ENCODE measurements at places on chromosomes 11 and 22.

GRCh38 chr11:64996710-64997380 is at the start of gene BATF2:
BATF2 (minus strand) TSS chr11:64996971; CDS start chr11:64996914, 57 bp downstream.
- DNase-seq, result peak; percentile 39

- no peak for DNase-seq
Measured at GRCh38 chr11:12122083-12122482, 11.7 kb downstream of the MICAL2 start.

DNA sequence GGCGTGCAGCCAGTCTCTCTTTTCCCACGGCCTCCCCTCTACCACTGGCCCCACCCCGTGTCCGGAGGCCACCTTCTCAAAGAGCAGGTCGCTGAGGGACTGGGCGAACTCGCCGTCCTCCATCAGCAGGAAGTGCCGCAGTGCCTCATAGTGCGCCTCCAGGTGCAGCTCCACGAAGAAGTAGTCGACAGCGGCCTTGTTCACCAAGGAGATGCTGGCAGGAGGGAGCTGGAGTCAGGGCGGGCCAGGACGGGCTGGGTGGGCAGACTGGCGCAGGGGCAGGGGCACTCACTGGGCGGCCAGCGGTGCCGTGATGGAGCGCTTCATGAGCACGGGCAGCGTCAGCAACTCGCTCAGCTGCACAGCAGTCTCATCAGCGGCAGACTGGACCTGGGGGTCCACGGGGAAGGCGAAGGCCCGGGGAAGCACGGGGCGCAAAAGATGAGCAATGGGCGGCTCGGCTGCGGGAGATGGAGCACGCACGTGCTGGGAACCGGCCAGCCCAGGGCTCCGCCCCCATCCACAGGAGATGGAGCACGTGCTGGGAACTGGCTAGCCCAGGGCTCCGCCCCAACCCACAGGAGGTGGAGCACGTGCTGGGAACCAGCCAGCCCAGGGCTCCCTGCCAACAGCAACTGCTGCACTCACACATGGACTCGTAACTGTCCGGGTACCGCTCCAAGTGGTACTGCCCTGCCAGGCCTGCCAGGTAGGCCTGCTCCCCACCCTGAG is 18.4 kb downstream of the SELENOO start:
- DNase-seq, result no peak

- DNase-seq, result no peak
Measured at GRCh38 chr11:26019386-26019785, 312.5 kb upstream of the ANO3 start.

DNA sequence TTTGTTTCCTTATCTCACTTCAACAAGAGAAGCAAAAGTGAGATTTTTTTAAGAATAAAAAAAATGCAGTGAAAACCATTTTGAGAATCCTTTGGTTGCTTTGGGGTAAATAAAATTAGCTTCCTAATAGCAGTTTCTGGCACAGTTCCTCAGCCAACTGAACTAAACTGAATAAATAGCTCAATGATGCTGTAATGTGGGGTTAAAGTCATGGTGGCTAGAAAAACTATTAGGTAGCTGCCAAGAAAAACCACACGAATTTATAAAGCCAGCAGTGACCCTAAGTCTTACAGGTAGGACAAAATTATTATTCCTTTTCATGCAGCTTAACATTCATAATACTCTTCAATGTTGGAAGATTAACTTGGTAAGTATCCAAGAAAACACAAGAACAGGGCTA is 142.4 kb downstream of the APIP start:
- DNase-seq, result no peak

DNA sequence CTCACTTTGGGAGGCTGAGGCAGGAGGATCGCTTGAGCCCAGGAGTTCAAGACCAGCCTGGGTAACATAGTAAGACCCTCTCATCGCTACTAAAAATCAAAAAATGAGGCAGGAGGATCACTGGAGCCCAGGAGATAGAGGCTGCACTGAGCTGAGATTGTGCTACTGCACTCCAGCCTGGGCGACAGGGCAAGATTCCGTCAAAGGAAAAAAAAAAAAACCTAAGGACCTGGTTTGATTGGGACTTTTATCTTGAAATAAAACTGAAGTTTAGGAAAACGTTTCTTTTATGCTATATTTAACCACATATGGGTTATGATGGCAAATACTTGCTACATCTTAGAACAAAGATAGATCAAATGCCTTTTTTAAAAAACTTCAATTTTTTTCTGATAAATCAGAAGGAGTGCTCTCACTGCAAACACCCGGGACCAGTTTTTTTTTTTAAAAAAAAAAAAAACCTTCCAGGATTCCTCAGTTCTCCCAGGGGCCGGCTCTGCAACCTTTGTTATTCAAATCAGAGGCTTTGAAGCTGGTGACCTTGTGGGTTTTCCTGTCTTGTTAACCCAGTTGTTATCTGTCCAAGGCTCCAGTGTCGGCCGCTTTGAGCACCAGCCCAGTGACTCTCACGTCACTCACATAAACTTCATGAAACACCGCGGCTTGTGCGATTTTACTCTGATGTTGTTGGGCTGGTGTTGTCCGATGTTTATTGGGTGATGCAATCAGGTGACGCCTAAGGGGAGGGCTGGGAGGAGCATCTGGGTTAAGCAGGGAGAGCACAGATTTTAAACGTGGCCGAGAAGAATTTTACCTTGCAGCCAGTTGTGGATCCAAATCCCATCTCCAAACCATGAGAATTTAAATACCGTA is 24.7 kb upstream of the SLC22A12 start:
- DNase-seq, result peak; percentile 27

GRCh38 chr11:31822927-31823643 is 12.0 kb upstream of the PAX6 start:
- DNase-seq, result no peak

GRCh38 chr11:129375751-129376657 is at the start of gene BARX2:
BARX2 (plus strand) TSS chr11:129375848; CDS start chr11:129376036, 188 bp downstream.
- peak; percentile 57 for DNase-seq
